ENCODE measurements at places on chromosomes 7 and 10.

GRCh38 chr10:16789261-16789660 is 28.0 kb downstream of the RSU1 start:
- no peak for DNase-seq

GRCh38 chr7:91694351-91694841 is 186.1 kb downstream of the MTERF1 start:
- DNase-seq: no peak

GRCh38 chr7:40903872-40904271 is 769.1 kb downstream of the SUGCT start:
- DNase-seq: no peak

- DNase-seq: no peak
Measured at GRCh38 chr7:81029511-81029910, 110.7 kb upstream of the SEMA3C start.

DNA sequence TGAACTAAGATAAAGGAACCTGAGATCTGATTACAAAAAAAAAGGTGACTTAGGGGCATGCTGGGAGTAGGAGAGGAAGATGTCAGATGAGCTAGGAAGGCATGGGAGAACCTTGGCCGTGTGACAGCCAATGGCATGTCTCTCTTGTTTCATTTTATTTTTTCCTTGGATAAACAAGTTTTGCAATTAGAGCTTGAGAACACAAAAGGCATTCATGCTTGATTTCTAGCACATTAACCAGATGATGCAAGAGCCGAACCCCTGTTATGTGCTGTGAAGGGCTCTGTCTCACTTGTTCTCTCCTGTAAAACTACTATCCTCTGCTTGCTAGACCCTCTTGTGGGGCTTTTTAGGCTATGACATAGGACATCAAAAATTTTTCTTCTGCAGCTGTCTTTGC is 134.3 kb upstream of the ASAH2 start:
- no peak for DNase-seq

- DNase-seq: no peak
Measured at GRCh38 chr10:74854610-74855009, 28.2 kb downstream of the KAT6B start.

All from coronary artery (tissue), 2 donors.